Effector CD8-positive, alpha-beta T cell (primary cell): ENCODE measurements at places on chromosomes 4 and X.
A peak's percentile ranks its signal among the peaks of the same experiment; 100 is the strongest.

- no peak for DNase-seq
These were observed 1282.3 kb upstream of the TENM3 start for GRCh38 chr4:180960743-180961401.

DNA sequence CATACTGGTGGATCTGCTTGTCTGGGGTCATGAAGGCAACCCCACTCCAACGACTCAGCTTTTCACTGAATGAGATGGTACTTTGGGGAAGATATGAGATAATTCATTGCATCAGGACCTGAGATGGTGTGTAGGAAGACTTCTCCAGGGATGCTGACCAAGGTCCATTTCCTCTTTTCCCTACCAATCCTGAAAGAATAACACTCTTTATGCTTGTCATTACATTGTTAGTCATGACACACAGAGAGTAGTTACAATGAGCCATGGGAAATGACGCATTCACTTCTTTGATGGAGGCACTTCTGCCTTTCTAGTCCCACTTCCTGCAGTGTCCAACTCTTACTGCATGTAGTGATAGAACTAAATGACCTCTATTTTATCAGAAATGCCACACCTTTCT is 58.6 kb downstream of the AREG start:
- no peak for DNase-seq

DNA sequence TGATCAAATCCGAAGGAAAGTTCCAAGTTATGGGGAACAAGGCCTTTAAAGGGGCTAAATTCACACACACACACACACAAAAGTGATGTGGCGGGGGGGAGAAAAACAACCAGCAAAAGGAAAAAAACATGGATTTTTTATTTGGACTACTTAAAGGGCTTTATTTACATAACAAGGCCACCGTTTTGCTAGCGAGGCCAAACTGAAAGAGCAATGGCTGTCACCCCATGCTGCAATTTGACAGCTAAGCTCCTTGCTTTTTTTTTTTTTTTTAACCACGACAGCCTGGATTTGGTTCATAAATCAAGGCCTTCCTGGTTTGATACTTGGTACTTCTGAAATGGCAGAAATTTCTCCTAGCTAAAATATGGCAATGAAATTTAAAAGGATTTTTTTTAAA is 99.6 kb upstream of the PTCHD1 start:
- no peak for DNase-seq

GRCh38 chrX:48911412-48912182 is at the start of gene SLC35A2:
SLC35A2 (minus strand) TSS chrX:48911646; CDS start chrX:48911636, 10 bp downstream.
- DNase-seq: peak; percentile 77

- DNase-seq: no peak
These were observed 188.8 kb downstream of the SOWAHB start for GRCh38 chr4:76708971-76709771.

DNA sequence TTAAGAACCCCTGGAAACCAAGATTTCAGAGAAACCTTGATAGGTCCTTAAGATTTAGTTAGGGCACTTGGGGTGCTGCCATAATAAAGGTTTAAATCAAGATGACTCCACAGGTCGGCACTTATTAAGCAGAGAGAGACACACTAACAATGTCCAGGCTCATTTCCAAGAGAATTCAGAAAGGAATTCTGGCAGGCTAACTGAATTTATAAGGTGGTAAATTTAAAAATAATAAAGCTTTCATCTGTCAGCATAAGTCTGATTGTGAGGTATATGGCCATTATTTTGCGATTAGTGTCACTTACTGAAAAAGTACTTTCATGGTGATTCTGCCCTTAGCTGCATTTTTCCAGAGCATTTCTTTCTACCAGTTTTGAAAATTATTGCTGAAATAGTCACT is 472.7 kb downstream of the ARAP2 start:
- DNase-seq: no peak

DNA sequence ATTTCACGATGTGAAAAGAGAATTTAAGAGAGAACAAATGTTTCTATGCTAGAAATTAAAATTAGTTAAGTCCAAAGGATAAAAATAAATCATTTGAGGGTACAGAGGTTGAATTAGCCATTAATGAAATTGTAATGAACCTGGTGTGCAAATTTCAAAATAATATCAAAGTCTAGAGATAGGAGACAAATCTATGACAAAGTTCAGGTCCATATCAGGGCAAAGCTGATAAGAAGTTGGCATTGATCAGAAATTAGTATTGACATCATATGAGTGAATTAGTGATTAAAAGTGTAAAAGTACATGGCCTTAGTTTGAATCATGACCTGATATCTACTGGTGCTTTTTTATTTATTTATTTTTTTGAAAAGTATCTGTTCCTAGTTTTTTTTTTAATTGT is 33.8 kb upstream of the UGT2A3 start:
- no peak for DNase-seq

GRCh38 chr4:24195991-24196736 is 306.3 kb upstream of the PPARGC1A start:
- DNase-seq: no peak

DNA sequence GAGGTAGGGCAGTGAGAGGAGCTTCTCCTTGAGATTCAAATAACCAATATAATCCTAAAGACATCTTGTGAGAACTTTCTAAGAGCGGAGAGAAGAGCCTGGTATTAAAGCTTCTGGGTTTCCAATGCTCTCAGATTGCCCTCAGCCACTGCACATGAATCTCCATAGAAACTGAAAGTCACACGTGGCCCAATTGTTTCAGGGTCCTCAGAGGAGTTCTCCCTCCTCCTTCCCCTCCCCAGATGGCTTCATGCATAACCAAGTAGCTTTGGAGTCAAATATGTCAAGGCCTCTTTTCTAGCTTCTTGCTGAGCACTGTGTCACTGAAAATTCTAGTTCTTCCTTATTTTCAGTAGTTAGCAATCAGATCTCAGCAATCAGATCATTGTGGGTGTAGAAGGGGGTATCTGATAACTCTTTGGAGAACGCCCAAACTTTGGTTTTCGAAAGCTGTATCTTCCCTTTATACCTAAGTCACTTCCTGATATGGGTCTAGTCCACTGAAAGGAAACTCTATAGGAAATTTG is 2.2 kb downstream of the BTK start:
- no peak for DNase-seq

DNA sequence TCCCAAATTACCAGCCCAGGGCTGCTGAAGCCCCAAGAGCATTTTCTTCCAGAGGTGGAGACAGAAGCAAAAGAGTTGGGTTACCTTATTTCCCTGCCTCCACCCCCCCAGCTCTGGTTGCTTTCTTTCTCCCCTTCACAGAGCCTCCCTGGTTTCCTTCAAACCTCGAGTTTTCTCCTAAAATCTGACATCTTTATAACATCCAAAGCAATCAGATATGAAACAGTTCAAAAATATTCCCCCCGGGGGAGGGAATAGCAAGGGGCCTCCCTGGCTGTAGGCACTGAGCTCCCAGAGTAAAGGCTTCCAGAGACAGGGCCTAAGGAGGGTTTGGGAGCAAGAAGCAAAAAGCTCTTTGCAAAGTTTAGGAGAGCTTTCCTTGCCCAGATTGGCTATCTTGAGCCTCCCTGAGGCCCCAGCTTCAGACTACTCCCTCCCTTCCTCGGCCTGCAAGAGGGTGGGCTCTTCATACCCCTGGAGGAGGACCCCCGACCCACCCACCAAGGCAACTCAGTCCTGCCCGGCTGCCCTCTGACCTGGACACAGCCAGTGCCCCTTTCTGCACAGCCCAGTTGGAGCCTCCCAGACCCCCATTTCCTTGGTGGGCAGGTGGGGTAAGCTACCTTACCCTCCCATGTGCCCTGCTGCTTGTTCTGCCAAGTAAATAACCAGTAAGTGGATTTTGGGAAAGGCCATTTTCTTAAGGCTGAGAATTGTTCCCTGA is 7.6 kb downstream of the MAMLD1 start:
- DNase-seq: no peak

DNA sequence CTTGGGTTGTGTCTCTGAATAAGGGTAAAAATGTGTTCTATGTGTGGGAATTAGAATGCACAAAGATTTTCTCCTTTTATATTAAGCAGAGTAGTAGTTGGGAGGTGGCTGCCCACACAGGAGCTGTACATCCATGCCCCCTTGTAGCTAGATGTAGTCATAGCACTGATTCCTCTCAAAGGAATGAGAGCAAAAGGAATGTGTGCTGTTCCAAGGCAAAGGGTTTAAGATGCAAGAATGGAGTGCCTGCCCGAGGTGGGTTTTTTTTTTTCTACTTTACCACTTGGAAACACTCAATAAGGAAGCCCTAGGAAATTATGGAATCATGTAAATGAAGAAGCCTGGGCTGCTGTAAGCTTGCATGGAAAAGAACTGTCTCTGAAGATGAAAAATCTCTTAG is 2183.2 kb upstream of the AGA start:
- no peak for DNase-seq

DNA sequence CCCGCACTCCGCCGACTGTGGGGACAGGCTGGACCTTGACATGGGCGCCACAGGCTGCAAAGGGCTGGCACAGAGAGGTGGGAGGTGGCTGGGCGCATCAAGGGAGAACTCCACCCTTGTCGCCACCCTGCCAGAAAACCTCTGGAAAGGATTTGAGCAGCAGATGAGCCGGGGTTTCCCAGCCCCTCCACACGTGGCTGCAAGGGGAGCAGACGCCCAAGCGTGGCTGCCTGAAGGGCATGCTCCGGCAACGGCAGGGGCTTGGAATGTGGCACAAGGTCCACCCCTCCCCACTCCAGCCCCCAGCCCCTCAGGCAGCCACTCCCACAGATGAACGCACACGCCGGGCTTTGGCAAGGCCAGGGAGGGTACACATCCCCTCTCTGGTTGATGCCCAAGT is 4.6 kb downstream of the BGN start:
- no peak for DNase-seq

- DNase-seq: no peak
These were observed 36.3 kb upstream of the REST start for GRCh38 chr4:56871371-56871866.

- DNase-seq: no peak
These were observed 30.2 kb upstream of the GNPDA2 start for GRCh38 chr4:44756559-44756958.

DNA sequence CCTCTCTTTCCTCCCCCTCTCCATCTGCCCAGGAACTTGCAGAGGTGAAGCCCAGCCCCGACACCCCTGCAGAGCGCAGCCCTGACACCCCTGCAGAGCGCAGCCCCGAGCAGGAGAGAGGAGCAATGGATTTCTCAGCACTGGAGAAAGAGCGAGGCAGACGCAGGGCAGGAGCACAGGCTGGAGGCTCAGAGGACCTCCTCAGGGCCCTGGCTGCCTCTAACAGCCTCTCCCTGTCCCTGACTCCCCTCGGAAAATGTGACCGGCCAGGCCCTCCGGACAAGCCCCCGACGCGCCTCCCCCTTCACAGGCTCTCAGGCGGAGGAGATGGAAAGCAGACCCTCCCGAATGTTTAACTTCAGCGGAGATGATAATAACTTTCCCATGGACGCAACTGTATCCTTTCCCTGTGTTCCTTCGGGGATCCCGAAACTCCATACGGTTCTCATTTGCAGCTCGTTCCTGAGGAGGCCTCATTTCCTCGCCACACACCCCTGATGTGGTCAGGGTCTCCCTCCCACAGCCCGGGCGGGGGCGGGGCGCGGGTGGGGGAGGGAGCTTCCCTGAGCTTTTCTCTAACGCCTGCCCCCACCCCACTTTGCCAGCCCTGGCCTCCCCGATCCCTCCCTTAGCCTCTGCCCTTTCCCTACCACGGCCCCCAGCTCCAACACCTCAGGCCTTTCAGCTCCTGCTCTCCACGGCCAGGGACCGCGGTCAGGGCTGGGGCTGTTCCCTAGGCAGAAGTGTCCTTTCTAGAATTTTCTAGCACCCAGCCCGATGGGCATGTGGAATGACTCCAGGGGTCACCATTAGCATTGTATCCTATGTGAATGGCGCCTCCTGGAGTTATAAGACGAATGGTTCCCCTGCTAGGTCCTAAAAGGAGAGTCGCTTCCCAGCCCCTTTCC is 201.1 kb upstream of the BCOR start:
- no peak for DNase-seq

- no peak for DNase-seq
These were observed 87.7 kb downstream of the GPC3 start for GRCh38 chrX:133897593-133898163.

DNA sequence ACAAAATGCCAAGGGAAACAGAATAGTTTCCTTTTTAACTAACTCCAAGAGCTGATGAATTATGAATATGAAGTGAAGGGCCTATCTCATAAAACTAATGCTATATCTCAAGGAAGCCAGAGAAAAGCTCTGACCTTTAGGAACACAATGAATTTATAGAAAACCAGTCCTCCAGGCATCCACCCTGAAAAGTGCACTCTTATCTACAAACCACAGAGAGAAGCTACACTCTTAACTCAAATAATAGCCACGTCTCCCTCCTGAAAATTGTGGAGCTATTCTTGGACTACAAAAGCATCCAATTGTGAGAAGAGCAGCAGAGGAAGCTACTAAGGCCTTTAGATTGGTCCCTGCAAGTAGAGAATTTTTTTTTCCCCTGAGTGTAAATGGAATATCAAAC is 253.9 kb downstream of the IL15 start:
- no peak for DNase-seq

DNA sequence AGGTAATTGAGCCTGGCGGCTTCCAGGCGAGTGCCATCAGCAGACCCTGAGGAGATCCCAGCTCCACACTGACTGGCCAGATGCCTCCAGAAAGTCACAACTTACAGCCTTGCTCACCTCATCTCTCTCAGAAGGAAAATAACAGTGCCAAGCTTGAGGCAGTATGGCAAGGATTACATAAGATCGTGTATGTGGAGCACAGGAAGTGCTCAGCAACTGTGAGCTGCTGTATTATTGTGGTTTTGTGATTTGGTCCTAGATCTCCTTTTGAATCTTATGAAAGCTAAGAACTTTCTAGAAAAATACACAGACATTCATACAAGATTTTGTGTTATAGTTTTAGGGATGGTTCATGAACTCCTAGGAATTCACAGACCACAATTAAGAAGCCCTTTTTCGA is 14.0 kb downstream of the RASL11B start:
- DNase-seq: no peak

- DNase-seq: no peak
These were observed 40.0 kb downstream of the CDS1 start for GRCh38 chr4:84622959-84623358.

GRCh38 chrX:17299206-17299605 is 75.8 kb upstream of the NHS start:
- DNase-seq: no peak

DNA sequence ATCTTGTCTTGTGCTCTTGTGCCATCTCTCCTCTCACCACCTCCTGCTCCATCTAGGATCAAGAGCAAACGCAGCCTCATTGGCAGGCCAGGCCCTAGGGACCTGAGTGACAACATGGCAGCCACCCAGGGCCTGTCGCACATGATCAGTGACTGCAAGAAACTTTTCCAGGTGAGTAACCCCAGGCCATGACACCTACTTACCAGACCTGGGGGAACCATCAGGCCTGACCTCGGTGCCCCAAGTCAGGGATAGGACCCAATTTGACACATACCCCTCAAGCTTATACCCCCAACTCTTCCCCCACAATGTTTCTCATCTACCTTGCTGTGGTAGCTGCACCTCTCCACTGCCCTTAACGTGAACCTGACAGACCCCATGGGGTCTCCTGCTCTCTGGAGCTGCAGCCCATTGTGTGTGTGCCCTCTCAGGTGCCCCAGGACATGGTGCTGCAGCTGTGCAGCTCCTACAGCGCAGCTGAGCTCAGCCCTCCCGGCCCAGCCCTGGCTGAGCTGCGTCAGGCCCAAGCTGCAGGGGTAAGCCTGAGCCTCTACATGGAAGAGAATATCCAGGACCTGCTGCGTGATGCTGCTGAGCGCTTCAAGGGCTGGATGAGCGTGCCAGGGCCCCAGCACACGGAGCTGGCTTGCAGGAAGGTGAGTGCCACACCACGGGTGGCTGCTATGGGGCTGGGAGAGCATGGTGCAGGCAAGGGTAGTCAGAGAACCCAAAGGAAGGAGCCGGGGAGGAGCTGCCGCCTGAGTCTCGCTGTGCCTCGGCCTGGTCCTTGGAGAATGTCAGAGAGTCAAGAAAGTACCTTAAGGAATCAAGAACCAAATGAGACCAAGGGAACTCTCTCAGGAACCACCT is 74.8 kb downstream of the STARD8 start:
- DNase-seq: no peak
